ENCODE measurements at places on chromosomes 6 and 20. TPM values are rescaled to one million over a fixed set of nuclear protein-coding genes. Genes with fewer than 3 reads are reported as not detected.

DNA sequence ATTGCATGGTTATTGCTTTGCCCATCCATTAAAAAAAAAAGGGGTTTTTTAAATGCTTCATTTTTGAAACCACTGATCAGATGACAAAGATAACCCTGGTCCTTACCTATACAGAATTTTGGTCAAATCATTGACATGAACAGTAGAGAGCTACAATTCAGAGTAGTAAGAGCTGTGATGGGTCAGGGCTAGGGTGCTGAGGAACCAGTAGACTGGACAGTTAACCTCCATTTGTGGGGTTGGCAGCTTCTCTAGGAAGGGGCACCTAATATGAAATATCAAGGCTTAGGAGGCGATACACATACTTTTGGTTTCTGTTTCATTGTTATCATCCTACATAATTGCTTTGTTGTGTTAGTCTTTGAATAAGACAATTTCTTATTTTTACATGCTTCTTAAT is 55.1 kb downstream of the ORC3 start:
- no peak overlapping the region for H3K4me3 ChIP-seq
- no peak for DNase-seq
- no peak overlapping the region for H3K27ac ChIP-seq
- peaks cover 6% of the 10 kb centered on the region for H3K4me1 ChIP-seq

DNA sequence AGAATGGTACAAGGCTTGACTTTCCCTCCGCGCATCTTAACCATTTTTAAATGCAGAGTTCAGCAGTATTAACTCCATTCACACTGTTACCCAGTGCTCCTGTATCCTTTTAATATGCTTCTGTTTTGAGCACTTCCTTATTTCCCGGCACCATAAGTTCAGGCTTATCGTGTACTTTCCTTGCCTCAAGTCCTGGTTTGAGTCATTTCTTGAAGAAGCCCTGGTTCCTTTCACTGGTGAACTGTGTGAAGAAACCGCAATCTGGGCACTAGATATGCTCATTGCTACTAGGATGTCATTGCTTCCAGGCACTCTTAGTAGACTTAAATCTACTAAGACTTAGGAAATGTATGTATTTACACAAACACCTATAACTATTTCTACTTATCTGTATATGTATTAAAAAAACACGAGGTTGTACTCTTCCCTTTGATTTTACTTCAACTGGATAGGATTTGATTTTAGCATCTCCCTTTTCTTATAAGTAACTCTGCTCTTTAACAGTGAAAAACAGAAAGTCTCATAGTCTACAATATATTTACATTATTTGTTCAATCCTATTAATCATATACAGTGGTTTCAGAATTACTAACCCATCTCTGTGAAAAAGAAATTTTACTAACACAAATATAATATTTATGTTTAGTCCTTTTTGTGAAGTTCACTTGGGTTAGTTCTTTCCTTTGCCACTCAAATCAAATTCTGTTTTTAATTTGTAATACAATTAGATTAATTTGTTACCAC is 135.5 kb downstream of the CDKAL1 start:
- no peaks in the 10 kb centered on the region for H3K27me3 ChIP-seq
- DNase-seq, result no peak
- 0 out of 2 replicates have a peak overlapping the region, but pooled peaks have one; percentile 24 for H3K27ac ChIP-seq
- H3K4me1 ChIP-seq, result peaks cover 18% of the 10 kb centered on the region
- H3K4me3 ChIP-seq, result no peak overlapping the region

DNA sequence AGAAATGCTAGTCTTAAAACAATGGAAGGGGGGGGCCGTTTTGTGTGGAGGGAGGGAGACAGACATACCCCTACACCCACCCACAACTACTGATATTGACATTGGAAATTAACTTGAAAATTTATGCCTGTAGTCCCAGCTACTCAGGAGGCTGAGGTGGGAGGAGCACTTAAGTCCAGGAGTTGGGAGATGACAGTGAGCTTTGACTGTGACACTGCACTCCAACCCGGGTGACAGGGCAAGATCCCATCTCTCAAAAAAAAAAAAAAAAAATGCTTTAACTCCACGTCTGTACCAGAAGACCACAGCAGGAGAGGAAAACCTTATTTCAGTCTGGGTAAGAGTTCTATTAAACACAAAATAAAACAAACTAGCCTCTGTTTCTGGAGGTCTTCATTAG is 2.2 kb downstream of the TBC1D20 start:
- H3K4me3 ChIP-seq, result no peak overlapping the region
- H3K4me1 ChIP-seq, result 0 out of 2 replicates have a peak, but pooled peaks cover 4% of the 10 kb centered on the region
- DNase-seq, result no peak

- no peaks in the 10 kb centered on the region for H3K36me3 ChIP-seq
- no peak overlapping the region for H3K4me3 ChIP-seq
- DNase-seq, result peak; percentile 9
- H3K27me3 ChIP-seq, result no peaks in the 10 kb centered on the region
Observed at GRCh38 chr6:21953831-21954801, 342.7 kb downstream of the PRL start.

GRCh38 chr6:32087574-32088486 is 21.3 kb downstream of the TNXB start:
- H3K27ac ChIP-seq, result no peak overlapping the region
- H3K36me3 ChIP-seq, result no peaks in the 10 kb centered on the region
- peak overlapping the region; percentile 55 for H3K4me3 ChIP-seq
- peaks cover 3% of the 10 kb centered on the region for H3K4me1 ChIP-seq
- peak; percentile 97 for DNase-seq

- DNase-seq, result no peak
- no peak overlapping the region for H3K4me3 ChIP-seq
- H3K27ac ChIP-seq, result no peak overlapping the region
- no peaks in the 10 kb centered on the region for H3K27me3 ChIP-seq
- peaks cover 51% of the 10 kb centered on the region for H3K36me3 ChIP-seq
Observed at GRCh38 chr20:31803552-31804291, 15.4 kb upstream of the MYLK2 start.

DNA sequence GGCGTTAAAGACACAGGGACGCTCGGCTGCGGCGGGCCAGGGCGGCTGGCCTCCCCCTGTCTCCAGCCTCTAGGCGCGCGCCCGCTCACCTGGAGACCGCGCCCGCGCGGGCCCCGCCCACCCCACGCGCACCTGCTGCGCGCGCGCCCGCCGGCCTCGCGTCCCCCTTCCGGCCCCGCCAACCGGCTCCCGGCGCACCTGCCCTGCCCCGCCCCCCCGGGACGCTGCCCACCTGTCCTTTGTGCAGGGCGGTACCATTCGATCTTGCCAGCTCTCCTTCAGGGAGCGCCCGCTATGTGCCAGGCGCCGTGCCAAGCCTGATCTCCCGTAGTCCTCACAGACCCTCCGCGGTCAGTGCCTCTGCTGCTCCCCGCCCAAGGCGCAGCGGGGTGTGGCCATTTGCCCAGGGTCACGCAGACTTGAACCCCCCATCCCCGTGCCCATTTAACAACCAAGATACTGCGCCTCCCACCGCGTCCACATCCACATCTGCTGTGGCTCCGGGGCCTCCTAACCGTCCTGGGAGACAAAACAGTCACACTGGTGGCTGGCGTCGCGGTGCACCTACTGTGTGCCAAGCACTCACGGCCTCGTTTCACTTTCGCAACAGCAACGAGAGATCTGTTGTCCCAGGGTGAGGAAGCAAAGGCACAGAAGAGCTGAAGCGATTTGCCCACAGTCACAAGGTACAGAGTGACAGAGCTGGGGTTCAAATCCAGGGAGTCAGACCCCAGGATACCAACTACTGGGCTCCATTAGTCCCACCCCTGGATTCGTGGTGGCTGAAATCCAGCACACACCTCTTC is 48.1 kb downstream of the NOL4L start:
- peaks cover 51% of the 10 kb centered on the region for H3K4me1 ChIP-seq
- H3K36me3 ChIP-seq, result no peaks in the 10 kb centered on the region
- peaks cover 37% of the 10 kb centered on the region for H3K27me3 ChIP-seq
- H3K4me3 ChIP-seq, result peak overlapping the region; percentile 74

GRCh38 chr20:36352843-36353553 is 46.9 kb downstream of the DLGAP4 start:
- no peaks in the 10 kb centered on the region for H3K4me1 ChIP-seq
- H3K36me3 ChIP-seq, result no peaks in the 10 kb centered on the region
- no peak for DNase-seq
- no peak overlapping the region for H3K27ac ChIP-seq

- H3K4me1 ChIP-seq, result no peaks in the 10 kb centered on the region
- H3K36me3 ChIP-seq, result no peaks in the 10 kb centered on the region
- no peak for DNase-seq
Observed at GRCh38 chr6:39282774-39283173, 31.4 kb downstream of the KCNK17 start.

DNA sequence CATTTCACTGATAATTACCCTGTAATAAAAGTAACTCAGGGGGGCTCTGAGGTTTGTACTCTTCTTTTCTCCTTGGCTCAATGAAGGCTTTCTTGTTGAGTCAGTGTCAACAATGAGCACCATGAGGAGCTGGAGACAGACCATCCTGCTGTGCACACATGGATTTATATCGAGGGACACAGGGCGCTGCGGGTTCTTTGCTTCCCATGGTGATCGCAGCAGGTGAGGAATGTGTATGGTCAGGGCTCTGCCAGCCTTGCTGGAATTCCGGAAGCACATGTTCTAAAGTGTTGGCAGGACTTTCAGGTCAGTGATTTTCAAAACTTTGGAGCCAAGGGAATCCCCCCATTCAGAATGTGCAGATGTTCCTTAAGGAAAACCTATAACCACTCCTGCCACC is 27.1 kb downstream of the SMOC2 start:
- no peak overlapping the region for H3K27ac ChIP-seq
- DNase-seq, result no peak
- H3K36me3 ChIP-seq, result no peaks in the 10 kb centered on the region

DNA sequence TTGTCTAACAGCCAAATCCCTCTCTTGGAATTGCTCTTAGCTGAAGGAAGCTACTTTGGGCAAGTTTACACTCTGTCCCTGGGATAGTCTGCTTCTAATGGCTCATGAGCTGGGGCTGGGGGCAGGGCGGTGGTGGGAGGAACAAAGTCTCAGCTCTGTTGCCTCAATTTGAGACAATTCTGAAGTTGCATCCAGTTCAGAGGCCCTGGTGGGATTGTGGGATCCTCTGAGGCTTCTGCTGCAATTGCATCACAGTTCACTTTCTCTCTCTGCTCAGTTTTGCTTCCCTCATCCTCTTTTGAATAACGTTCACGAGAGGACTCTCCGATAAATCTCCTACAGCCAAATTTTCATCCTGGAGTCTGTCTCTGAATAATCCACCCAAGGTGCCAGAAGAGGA is 440.6 kb upstream of the SLC35B3 start:
- no peaks in the 10 kb centered on the region for H3K36me3 ChIP-seq
- H3K4me3 ChIP-seq, result no peak overlapping the region
- no peak overlapping the region for H3K27ac ChIP-seq
- H3K27me3 ChIP-seq, result no peaks in the 10 kb centered on the region
- H3K4me1 ChIP-seq, result no peaks in the 10 kb centered on the region

- no peak overlapping the region for H3K4me3 ChIP-seq
- H3K36me3 ChIP-seq, result no peaks in the 10 kb centered on the region
- H3K27me3 ChIP-seq, result no peaks in the 10 kb centered on the region
- DNase-seq, result no peak
- no peak overlapping the region for H3K27ac ChIP-seq
Observed at GRCh38 chr6:169624785-169625184, 77.0 kb downstream of the WDR27 start.

GRCh38 chr6:42891199-42891722 is 11.8 kb downstream of the RPL7L1 start:
- H3K4me3 ChIP-seq, result peak overlapping the region; percentile 73
- H3K27ac ChIP-seq, result peak overlapping the region; percentile 90
- H3K4me1 ChIP-seq, result peaks cover 7% of the 10 kb centered on the region
- H3K27me3 ChIP-seq, result no peaks in the 10 kb centered on the region
- DNase-seq, result no peak

- H3K36me3 ChIP-seq, result no peaks in the 10 kb centered on the region
- no peak overlapping the region for H3K27ac ChIP-seq
- H3K4me3 ChIP-seq, result no peak overlapping the region
- H3K27me3 ChIP-seq, result no peaks in the 10 kb centered on the region
Observed at GRCh38 chr6:36925809-36926208, 28.7 kb upstream of the PI16 start.

- peaks cover 3% of the 10 kb centered on the region for H3K4me1 ChIP-seq
- no peak overlapping the region for H3K4me3 ChIP-seq
- H3K36me3 ChIP-seq, result no peaks in the 10 kb centered on the region
- no peak overlapping the region for H3K27ac ChIP-seq
- no peaks in the 10 kb centered on the region for H3K27me3 ChIP-seq
Observed at GRCh38 chr6:14567842-14568241, 450.3 kb downstream of the CD83 start.

DNA sequence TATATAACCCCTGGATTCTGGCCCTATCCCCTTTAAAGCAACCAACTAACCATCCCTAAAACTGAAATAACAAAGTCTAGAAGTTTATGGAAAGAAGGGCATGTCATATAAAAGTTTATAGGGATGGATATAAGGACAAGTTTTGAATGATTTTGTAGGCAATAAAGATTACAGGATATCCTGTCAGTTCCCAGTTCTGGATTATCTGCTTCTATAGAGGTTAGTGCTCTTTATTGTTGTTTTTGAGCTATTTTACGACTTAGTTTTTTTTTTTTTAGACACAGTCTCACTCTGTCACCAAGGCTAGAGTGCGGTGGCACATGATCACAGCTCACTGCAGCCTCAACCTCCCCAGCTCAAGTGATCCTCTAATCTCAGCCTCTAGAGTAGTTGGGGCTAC is 48.3 kb downstream of the ZFP64 start:
- no peaks in the 10 kb centered on the region for H3K4me1 ChIP-seq
- no peak overlapping the region for H3K27ac ChIP-seq
- DNase-seq, result no peak
- H3K27me3 ChIP-seq, result no peaks in the 10 kb centered on the region
- H3K4me3 ChIP-seq, result no peak overlapping the region

- no peaks in the 10 kb centered on the region for H3K4me1 ChIP-seq
- no peaks in the 10 kb centered on the region for H3K27me3 ChIP-seq
Observed at GRCh38 chr20:60238992-60239660, 280.9 kb downstream of the CDH26 start.

GRCh38 chr6:145886228-145886956 is 71.8 kb upstream of the FBXO30 start:
- H3K36me3 ChIP-seq, result no peaks in the 10 kb centered on the region
- DNase-seq, result no peak
- no peak overlapping the region for H3K27ac ChIP-seq
- no peak overlapping the region for H3K4me3 ChIP-seq
- H3K27me3 ChIP-seq, result no peaks in the 10 kb centered on the region

DNA sequence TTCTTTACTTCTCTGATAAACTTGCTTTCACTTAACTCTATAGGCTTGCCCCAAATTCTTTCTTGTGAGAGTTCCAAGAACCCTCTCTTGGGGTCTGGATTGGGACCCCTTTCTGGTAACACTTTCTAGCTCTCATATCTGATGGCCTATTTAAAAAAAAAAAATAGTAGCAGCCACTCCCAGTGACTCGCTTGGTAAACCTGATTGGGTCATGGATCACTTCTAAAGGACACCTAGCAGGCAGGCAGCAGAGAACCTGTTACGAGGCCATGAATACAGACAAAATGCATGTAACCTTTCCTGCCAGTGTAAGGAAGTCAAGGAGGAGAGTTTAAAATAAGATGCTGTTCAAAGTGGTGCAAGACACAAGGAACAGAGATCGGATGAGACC is 9.1 kb upstream of the SERPINB6 start:
- peaks cover 38% of the 10 kb centered on the region for H3K4me1 ChIP-seq
- no peaks in the 10 kb centered on the region for H3K36me3 ChIP-seq
- DNase-seq, result no peak
- H3K27me3 ChIP-seq, result no peaks in the 10 kb centered on the region
- no peak overlapping the region for H3K4me3 ChIP-seq

Gene SASH1
- polyA plus RNA-seq, result 8.2 TPM

Gene CGAS
- polyA plus RNA-seq, result 8.3 TPM

Gene DYNLT2
- 4.4 TPM for polyA plus RNA-seq

Gene C6orf118
- polyA plus RNA-seq, result 0.35 TPM

Gene GJA10
- not detected for polyA plus RNA-seq

Gene OR2B6
- not detected for polyA plus RNA-seq

Gene ANGPT4
- 0.05 TPM for polyA plus RNA-seq

Gene MYL9
- 100 TPM for polyA plus RNA-seq

Gene RSPH9
- polyA plus RNA-seq, result 0.39 TPM

Gene PTCHD4
- polyA plus RNA-seq, result 0.19 TPM

Gene LIN28B
- 28.9 TPM for polyA plus RNA-seq

Gene LST1
- polyA plus RNA-seq, result 0.37 TPM

Gene NCR2
- polyA plus RNA-seq, result not detected

Gene ID4
- 3.7 TPM for polyA plus RNA-seq

Data from GM23338 (cell line).